ENCODE measurements at places on chromosomes 3 and 15. TPM values are rescaled to one million over a fixed set of nuclear protein-coding genes. Genes with fewer than 3 reads are reported as not detected.

DNA sequence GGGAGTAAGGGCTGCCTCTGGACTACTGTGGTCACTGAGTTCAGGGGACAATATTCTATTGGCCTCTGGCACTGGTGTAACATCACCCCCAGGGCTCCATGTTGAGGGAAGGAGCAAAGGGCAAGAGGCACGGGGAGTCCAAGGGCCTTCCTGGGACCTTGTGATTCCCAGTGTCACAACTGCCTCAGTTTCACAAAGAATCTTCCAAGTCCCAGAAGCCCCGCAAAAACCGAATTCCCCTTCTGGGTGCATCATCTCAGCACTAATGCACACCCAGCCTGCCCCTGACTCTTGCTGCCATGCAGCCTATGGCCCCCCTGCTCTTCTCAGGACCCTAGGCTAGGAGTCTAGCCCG lies 5.5 kb downstream of the AMOTL2 start:
- H3K27me3 ChIP-seq: peaks cover 31% of the 10 kb centered on the region
- no peak overlapping the region for H3K27ac ChIP-seq
- H3K36me3 ChIP-seq: no peaks in the 10 kb centered on the region
- H3K4me1 ChIP-seq: peaks cover 7% of the 10 kb centered on the region

DNA sequence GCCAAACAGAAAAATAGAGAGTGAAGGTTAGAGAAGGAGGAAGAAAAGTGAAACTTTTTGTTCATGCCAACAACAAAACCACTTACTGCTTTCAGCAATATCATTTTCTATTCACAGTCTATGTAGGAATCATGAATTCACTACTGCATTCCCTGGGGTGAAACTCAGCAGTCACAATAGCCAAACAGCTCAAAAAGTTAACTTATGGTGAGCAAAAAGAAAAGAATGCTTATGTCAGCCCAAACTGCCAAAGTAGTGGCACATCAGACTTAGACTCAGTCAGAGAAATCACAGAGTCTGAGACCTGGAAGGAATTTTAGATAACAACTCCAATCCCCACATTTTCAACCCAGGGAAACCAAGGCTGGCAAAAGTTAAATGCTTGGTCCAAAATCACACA lies 238.7 kb upstream of the TMCO5A start:
- no peaks in the 10 kb centered on the region for H3K36me3 ChIP-seq
- no peaks in the 10 kb centered on the region for H3K4me1 ChIP-seq
- H3K4me3 ChIP-seq: no peak overlapping the region
- H3K27me3 ChIP-seq: no peaks in the 10 kb centered on the region

Gene PLS1
- polyA plus RNA-seq: 0.17 TPM

Gene VWA5B2
- not detected for polyA plus RNA-seq

DNA sequence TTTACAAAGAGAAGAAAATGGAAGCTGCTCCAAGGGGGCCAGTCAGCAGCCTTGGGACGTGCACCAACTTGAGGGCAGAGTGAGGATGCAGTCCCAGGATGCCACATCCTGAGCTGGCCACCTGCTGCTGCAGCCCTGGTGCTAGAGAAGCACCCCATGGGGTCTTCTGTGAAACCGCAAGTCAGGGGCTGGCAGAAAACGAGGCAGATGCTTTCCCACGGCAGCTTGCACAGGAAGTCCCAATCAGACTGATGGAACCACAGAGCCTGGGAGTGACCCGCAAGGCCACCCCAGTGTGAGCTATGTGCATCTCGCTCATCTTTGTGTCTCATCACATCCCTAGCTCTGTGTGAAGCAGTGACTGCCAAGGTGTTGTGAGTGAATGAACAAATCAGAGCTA lies 76.5 kb downstream of the NUP210 start:
- H3K36me3 ChIP-seq: peaks cover 87% of the 10 kb centered on the region
- peak overlapping the region; percentile 26 for H3K27ac ChIP-seq
- DNase-seq: no peak
- no peak overlapping the region for H3K4me3 ChIP-seq
- H3K4me1 ChIP-seq: peaks cover 10% of the 10 kb centered on the region

DNA sequence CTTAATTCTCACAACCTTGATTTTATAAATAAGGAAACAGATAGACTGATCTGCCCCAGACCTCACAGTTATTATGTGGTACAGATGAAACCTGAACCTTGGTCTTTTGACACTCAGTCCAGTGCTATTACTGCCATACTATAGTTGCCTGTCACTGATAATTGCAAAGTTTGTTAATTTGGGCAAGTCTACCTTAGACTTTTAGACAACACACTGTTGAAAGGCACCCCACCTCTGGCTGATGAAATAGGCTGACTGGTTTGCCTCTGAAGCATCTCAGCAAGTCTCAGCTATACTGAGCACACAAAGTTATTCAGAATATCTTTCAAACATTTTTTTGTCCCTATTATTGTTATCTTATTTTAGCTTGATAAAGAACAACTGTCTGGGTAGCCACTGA lies 53.1 kb upstream of the MAP4 start:
- H3K4me1 ChIP-seq: no peaks in the 10 kb centered on the region
- DNase-seq: no peak
- H3K27me3 ChIP-seq: no peaks in the 10 kb centered on the region

Gene RPUSD3
- polyA plus RNA-seq: 42.6 TPM

DNA sequence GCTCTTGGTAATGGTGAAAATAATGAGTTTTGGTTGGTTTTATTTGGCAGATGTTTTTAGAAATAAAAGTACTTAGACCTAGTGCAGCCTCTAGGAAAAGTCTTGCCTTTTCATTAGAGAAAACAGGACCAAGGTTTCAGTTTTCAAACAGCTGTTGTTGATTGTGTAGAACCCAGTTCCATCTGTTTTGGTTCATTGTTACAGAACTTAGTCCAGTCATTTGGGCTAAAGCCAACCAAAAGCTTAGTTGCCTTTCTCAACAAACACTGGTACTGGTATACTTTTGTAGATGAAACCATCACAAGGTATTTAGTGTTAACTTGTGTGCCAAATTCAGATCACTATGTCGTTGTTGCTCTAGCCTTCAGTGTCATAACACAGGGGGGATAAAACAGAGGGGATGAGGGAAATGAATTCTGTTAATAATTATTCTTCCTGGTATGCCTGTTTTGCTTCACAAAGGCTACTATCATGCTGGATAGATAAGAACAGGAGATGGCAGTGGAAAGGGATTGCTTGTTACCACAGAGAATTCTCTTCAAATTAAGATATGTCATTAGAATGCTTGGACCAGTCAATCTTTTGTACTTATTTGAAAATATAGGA lies 12.6 kb upstream of the APH1B start:
- no peak for DNase-seq
- no peak overlapping the region for H3K27ac ChIP-seq
- peaks cover 80% of the 10 kb centered on the region for H3K36me3 ChIP-seq
- no peaks in the 10 kb centered on the region for H3K4me1 ChIP-seq

Gene SLC2A2
- not detected for polyA plus RNA-seq

DNA sequence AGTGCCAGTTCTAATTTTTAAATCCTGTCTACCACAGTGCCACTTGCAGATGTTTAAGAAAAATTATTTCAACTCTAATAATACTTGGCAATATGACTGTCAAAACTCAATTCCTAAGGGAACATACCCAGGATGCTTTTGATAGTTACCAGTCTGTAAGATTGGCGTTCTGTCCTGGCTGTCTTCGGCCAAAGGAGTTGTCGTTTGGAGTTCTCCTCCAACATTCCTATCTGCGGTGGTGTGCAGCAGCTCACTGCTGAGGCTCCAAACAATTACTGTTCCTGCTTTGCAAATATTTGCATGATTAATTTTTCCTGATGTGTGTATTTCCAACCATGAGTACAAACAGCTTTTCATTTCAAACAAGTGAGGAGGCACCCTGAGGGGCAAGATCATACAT lies 330.8 kb upstream of the DPH6 start:
- no peaks in the 10 kb centered on the region for H3K36me3 ChIP-seq
- H3K27me3 ChIP-seq: no peaks in the 10 kb centered on the region
- no peak for DNase-seq
- H3K4me3 ChIP-seq: no peak overlapping the region

Gene SSUH2
- not detected for polyA plus RNA-seq

GRCh38 chr3:70729845-70730244 lies 417.4 kb upstream of the MDFIC2 start:
- no peaks in the 10 kb centered on the region for H3K36me3 ChIP-seq
- DNase-seq: no peak
- H3K27ac ChIP-seq: no peak overlapping the region

Gene AMIGO3
- polyA plus RNA-seq: not detected

Gene PTH1R
- polyA plus RNA-seq: not detected

- H3K36me3 ChIP-seq: peaks cover 36% of the 10 kb centered on the region
- peak; percentile 51 for DNase-seq
- peak overlapping the region; percentile 76 for H3K27ac ChIP-seq
- H3K27me3 ChIP-seq: no peaks in the 10 kb centered on the region
- H3K4me3 ChIP-seq: no peak overlapping the region
Observed at GRCh38 chr15:93025625-93025982, 63.4 kb downstream of the RGMA start.

Gene CERS3
- polyA plus RNA-seq: not detected

- H3K27me3 ChIP-seq: no peaks in the 10 kb centered on the region
- no peaks in the 10 kb centered on the region for H3K36me3 ChIP-seq
- peak overlapping the region; percentile 75 for H3K4me3 ChIP-seq
- no peak for DNase-seq
- peaks cover 26% of the 10 kb centered on the region for H3K4me1 ChIP-seq
Observed at GRCh38 chr3:169813278-169813677, 574 bp upstream of the LRRC34 start.

DNA sequence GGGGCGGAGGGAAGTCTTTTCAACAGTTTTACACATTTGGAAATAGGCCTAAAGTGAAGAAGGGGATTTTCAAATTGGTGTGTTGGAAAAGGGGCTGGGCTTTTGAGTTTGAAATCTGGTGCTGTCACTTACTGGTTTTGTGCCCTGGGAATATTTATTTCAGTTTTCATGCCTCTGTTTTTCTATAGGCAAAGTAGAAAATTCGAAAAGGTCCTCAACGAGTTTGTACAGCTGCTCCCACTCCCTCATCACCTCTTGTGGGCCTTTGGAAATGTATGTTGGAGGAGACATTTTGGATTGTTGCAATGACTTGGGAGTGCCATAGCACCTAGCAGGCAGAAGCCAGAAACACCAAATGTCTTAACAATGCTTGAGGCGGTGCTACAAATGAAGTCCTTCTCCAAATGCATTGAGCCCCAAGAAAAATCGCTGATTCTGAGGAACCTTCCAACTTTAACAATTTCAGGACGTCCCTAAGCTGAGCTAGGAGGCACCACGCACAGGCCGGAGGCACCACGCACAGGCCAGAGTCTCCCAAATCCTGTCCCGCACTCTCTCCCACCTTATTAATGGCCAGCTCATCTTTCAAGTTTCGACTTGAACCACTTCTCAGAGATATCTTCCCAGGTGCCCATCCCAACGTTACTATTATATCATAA lies 639 bp upstream of the POLR2M start:
- peak overlapping the region; percentile 65 for H3K4me3 ChIP-seq
- H3K27me3 ChIP-seq: peaks cover 21% of the 10 kb centered on the region
- peak overlapping the region; percentile 96 for H3K27ac ChIP-seq
- H3K36me3 ChIP-seq: peaks cover 22% of the 10 kb centered on the region
- DNase-seq: no peak

DNA sequence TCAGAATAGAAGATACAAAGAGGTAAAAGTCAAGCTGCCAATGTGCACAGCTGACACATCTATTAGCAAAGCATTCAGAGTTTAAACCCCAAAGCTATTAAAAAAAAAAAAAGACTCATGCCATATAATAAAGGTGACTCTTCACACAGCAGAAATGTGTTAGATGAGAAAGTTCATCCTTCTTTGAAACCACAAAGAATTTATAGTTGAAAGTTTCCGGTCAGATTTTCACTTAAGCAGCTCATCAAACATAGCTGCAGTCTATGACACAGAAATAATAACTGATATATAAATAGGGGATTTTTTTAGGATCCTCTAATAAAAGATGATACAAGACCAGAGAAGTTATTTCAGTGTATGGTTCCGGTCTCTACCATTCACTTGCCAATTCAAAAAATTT lies 76.6 kb downstream of the WWTR1 start:
- H3K27me3 ChIP-seq: peaks cover 76% of the 10 kb centered on the region
- H3K4me1 ChIP-seq: no peaks in the 10 kb centered on the region
- no peak overlapping the region for H3K4me3 ChIP-seq

Gene FBXW12
- polyA plus RNA-seq: not detected

Gene CPEB1
- not detected for polyA plus RNA-seq

DNA sequence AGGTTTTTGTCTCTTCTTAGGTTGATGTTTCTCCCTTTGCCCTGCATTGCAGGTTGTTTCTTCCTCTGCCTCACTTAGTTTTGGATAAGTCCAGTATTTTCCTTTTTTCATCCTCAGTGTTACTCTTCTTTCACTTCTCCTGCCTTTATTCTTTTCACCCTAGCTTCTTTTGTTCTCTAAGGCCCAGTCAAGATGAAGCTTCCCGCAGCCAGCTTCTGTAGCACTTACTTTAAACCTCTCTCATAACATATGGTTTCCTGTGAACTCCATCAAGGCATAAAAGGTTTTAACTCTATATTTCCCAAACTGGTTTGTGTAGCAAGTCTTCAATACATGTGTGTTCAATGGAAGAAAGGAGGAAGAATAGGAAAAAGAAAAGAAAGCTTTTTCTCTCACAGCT lies 54.1 kb downstream of the TP63 start:
- no peak overlapping the region for H3K4me3 ChIP-seq
- H3K27ac ChIP-seq: no peak overlapping the region
- no peak for DNase-seq
- no peaks in the 10 kb centered on the region for H3K4me1 ChIP-seq
- H3K27me3 ChIP-seq: no peaks in the 10 kb centered on the region

DNA sequence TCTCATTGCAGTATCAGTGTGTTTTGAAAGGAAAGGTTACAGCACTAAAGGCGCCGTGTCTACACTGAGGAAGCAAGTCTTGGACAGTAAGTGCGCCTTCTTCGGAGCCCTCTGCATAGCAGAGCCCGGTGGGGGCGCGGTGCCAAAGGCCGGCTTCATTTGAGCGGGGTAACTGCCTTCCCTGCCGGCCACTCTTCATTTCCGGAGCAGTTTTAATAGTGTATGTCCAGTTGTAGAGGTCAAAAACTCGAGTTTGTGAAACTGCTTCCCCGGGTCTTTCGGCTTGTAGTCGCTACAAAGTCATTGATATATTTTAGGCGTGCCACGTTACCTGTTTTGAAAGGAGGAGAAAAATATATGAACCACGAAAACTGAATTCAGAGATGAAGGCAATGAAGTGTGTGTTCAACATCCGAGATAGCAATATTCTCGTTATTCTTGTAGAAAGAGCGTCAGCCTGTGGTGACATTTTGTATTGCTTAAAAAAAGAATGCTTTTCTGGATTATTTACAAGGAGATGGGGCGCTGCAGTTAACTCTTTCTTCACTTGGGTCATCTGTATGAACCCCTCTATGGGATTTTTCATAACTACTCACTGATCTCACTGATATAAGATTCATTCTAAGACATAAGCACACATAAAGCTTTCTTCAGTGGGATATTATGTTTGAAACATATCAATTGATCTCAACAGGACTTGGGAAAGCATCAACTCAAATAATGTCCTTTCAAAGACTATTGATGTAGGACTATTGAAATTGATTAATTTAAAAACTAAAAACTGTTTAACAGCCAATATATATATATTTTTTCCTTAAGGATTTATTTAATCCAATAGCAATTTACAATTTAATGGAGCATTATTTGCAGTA lies 3.0 kb downstream of the ALCAM start:
- H3K36me3 ChIP-seq: no peaks in the 10 kb centered on the region
- DNase-seq: peak; percentile 69
- no peaks in the 10 kb centered on the region for H3K27me3 ChIP-seq
- peak overlapping the region; percentile 96 for H3K27ac ChIP-seq
- peak overlapping the region; percentile 73 for H3K4me3 ChIP-seq

- DNase-seq: no peak
- no peaks in the 10 kb centered on the region for H3K4me1 ChIP-seq
- H3K27me3 ChIP-seq: no peaks in the 10 kb centered on the region
- H3K4me3 ChIP-seq: no peak overlapping the region
- H3K27ac ChIP-seq: no peak overlapping the region
- no peaks in the 10 kb centered on the region for H3K36me3 ChIP-seq
Observed at GRCh38 chr3:146912241-146913015, 307.3 kb upstream of the PLSCR5 start.

- no peak for DNase-seq
- H3K4me3 ChIP-seq: no peak overlapping the region
- H3K4me1 ChIP-seq: no peaks in the 10 kb centered on the region
- no peaks in the 10 kb centered on the region for H3K36me3 ChIP-seq
Observed at GRCh38 chr15:48479751-48480150, 148.5 kb downstream of the DUT start.
